ENCODE measurements at places on chromosomes 12 and 14.

DNA sequence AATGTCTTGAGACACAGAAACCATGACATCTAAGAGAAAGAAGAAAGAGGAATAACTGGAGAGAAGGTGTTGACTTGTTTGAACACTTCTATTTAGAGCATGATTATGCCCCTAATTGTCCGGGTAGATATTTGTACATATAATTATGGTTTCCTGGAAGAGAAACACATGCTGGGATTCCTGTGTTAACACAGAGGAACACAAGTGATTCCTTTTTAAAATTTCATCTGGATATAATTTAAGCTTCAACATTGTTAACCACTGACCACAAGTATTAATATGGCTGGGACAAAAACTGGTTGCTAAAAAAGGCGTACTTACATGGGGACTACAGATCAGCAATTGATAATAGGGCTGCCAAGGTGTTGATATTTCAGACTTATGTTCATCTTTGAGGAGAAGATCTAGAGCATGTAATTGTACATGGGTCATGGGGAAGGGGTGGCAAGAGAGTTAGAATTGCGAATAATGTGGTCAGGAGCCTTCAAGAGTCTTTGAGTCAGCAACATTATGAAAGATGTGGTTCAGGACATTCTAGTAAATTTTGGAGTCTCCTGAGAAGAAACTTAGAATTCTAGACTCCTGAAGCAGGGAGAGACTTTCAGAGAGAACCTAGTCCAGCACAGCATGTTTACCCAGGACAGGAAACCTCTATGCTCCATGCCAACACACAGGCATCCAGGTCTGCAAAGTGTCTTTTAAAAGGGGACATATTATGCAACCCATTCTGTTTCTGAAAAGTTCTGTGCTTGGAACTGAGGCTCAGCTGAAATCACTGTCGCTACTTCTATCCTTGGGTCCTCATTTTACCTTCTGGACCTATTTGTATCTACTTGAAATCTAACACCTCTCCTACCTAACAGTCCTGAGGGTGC, 56.5 kb downstream of the SLC38A1 start:
- no peak for DNase-seq

DNA sequence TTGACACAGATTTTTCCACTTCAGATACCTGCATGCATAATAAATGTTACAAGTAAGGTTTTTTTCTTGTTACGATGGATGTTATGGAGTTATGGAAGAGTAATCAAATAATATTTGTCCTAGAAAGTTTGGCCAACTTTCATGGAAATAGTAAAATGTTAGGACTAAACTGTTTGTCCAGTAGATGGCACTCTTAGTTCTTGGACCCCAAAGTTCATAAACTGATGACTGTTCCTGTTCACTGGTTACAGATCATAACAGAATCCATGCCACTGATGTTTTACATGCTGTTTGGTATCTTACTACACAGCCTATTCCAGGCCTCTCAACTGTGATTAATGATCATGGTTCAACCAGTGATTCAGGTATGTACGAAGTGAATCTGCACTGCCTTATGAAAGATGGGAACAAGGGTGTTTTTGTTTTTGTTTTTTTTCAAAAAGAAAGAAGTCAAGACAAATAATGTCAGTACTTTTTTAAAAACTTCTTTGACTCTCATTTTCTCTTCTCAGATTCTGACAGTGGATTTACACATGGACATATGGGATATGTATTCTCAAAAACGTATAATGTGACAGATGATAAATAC, 48.8 kb upstream of the SLCO1C1 start:
- DNase-seq: no peak

DNA sequence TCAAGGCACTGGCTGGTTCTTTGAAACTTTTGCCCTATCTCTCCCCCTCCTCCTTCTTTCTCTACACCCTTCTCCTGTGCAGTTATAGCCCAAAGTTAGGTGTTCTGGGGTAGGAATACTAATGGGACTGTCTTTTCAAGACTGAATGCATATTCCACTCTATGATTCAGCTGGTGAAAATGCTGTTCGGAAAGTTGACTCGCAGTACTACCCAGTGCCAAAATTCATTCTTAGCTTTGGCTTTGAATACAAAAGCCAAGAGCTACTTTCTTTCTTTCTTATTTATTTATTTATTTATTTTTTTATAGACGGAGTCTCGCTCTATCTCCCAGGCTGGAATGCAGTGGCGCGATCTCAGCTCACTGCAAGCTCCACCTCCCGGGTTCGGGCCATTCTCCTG, 249.2 kb downstream of the ETNK1 start:
- DNase-seq: no peak

- DNase-seq: peak; percentile 21
Observed at GRCh38 chr14:77498120-77498979, at the start of gene ISM2. Gene ISM2 (minus strand): TSS chr14:77498816. CDS start chr14:77498793, 23 bp downstream.

DNA sequence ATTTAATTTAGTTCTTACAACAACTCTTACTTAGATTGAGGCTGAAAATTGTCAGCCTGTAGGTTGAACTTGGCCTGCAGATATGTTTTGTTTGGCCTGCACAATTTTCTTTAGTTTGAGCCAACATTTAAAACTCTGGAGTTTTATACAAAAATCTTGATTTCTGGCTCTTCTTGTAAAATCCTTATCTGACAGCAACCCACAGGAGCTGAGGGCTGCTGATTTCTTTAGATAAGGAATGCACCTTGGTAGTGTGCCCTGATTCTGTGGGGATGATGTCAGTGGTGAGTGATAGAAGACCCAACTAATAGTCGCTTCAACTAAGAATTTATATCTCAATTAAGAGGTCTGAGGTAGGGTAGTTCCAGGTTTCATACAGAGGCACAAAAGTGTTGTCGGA, 49.5 kb downstream of the SOCS2 start:
- DNase-seq: no peak

DNA sequence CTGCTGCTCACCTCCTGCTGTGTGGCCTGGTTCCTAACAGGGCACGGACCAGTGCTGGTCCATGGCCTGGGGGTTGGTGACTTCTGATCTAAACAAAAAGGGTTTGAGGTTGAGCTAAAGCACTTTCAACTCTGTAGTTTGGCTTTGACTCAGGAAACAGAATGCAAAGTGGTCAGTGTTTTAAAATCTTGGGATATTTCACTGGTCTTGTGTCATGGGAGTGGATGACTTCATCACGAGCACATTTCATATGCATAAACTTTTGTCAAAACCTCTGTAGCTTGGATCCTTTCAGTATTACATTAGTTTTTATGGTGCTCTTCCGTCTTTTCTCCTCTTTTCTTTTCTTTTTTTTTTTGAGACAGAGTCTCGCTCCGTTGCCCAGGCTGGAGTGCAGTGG, 25.6 kb downstream of the FAM161B start:
- DNase-seq: no peak

- DNase-seq: no peak
Observed at GRCh38 chr12:98469109-98469508, 46.3 kb upstream of the TMPO start.

DNA sequence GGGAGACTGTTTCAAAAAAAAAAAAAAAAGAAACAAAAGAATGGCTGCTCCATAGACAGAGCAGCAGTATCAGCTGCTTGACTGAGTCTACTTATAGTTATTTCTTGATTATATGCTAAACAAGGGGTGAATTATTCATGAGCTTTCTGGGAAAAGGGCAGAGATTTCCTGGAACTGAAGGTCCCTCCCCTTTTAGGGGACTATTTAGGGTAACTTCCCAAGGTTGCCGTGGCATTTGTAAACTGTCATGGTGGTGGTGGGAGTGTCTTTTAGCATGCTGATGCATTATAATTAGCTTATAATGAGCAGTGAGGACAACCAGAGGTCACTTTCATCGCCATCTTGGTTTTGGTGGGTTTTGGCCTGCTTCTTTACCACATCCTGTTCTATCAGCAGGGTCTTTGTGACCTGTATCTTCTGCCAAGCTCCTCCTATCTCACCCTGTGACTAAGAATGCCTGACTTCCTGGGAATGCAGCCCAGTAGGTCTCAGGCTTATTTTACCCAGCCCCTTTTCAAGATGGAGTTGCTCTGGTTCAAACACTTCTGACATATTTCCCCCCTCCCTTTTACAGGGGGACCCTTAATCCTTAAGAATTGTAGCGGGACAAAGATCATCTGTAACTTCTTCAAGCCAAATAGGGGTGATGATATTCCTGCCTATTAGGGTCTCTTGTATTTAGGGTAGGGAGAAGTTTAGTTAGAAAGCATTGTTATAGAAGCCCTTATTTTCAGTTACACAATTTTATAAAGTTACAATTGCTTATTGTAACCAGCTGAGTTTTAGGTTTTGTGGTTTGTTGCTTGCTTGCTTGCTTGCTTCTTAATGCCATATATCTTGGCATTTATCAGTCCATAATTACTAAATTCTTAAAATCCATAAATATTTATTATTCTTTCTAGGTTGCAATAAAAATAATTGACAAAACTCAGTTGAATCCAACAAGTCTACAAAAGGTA, 42.5 kb downstream of the MARK3 start:
- DNase-seq: no peak

GRCh38 chr12:5447320-5447719, 15.4 kb downstream of the NTF3 start:
- DNase-seq: no peak

GRCh38 chr12:1839956-1840951, 19.9 kb downstream of the LRTM2 start:
- DNase-seq: no peak

- no peak for DNase-seq
Observed at GRCh38 chr14:93085911-93086310, 29.8 kb downstream of the ITPK1 start.

- DNase-seq: peak; percentile 70
Observed at GRCh38 chr14:88562831-88563686, at the start of gene ZC3H14. Gene ZC3H14 (plus strand): TSS chr14:88563037. CDS start chr14:88563134, 97 bp downstream.

DNA sequence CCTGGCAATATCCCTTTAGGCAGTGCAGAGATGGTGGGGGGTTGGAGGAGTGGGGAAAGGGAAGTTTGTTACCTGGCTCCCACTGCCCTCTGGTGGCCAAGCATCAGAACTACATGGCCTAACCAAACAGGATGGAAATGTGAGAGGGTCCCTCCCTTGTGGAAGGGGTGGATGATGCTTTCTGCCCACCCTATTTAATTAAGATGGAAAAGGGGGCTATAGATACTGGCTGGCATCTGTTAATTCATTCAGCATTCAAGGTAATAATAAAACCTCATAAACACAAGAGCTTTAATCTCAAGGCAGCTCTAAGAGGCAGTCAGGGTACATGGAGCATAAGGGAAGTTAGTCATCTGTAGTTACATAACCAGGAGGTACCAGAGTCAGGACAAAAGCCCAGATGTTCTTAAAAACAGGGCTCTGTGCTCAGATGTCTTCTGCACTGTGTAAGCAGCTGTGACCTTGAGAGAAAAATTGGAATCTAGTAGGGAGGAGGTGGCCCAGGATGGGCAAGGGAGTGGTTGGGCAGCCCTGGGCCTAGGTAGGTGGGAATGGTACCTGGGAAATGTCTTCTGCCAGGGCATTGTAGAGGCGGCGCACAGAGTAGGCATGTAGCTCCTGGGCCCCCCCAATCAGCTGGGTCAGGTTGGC, 4.6 kb downstream of the AP1G2 start:
- no peak for DNase-seq

DNA sequence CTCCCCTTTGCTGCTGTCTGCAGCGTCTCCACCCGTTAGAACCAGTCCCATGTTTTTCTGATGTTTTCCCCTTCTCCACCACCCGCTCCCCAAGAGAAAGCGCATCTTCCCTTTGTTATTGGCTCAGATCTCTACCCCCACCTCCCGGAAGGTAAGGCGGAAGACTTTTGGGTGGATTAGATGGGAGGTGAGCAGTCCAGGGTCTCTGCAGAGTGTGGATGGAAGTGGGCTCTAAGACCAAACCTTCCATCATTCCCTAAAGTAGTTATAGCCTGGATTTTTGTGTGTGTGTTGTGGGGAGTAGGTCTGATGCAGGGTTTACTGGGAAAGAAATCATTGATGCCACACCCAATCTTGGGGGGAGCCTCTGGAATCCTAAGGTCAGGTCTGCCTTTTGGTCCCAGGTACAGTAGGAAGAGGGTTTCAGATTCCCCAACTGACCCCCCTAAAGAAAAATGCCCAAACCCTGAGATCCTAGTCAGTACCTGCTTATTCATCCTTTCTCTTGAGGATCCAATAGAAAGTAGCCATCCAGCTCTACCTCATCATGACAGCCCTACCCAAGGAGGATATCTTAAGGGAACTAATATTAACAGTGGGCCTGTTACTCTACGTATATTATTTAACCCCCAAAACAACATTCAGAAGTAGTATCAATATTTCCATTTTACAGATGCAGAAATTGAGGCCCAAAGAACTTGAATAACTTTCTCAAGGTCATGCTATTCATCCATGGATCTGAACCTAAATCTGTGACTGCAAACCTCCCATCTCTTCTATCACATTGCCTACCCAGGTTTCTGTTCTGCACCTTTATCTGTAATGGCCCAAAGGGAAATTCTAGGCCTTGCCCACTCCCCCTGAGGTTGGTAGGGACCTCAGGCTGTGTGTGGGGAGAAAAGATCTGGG, 1.1 kb downstream of the KIF5A start:
- DNase-seq: no peak

DNA sequence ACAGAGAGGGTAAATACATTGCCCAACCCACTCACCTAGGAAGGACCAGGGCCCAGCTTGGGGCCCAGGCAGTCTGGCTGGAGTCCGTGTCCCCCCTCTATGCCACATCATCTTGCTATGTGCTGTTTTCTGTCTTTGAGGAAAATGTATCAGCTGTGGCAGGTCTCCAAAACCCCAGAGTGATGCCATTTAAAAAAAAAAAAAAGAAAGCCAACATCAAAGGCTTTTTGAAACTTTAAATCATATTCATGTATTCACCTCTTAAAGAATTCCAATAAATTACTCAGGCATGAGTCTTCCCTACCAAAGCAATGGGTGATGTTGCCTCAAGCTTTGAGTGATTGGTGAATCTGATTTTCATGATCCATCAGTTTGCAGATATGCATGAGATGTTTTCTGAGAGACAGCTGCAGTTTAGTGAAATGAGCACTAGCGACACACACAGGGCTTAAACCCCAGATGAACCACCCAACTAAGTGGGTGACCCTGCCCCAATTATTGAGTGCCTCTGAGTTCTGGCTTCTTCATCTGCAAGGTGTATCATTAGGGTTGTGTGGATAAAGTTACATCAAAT, 6.1 kb downstream of the KRT81 start:
- DNase-seq: no peak

- DNase-seq: no peak
Observed at GRCh38 chr12:28033538-28033915, 61.0 kb upstream of the PTHLH start.
